ENCODE measurements at places on chromosomes 5 and 9.

DNA sequence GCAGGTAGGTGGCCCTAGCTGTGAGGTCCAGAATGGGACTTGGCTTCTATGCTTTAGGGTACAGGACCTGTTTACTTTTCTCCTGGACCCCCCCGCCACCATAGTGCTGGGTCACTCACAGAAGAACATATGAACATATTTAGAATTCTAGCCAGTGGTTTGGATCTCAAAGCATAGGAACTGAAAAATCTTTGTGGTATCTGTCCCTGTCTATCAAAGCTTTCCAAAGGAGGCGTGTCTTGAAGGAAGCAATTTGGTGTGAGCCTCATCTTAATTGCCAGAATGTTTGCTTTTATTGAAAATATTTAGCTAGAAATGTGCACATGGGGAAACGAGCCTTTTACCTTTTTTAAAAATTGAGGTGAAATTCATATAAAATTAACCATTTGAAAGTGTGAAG, 6.2 kb downstream of the PHF2 start:
- DNase-seq: no peak

- DNase-seq: no peak
Measured at GRCh38 chr5:167525004-167525403, 766.4 kb upstream of the WWC1 start.

DNA sequence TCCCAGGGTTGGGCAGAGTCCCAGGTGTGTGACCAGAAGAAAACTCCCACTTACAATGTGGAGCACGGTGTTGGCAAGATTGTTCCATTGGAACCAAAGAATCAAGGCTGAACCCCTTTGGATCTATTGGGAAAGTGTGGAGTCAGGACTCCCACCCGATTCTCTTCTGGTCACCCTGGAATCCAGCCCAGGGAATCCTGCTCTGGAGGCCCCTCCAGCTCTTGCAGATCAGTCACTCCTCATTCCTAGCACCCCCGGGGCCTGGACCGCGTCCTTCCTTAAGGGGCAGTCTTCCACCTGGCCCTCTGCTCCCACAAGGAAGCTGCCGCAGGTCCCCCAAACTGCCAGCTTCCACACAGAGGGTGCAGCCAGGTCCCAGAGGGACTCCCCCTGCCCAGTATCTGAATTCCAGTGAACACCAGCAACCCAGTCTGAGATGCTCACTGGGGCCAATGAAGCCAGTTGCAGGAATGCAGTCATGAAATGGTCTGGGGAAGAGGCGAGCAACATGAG, 170.1 kb downstream of the GADD45G start:
- no peak for DNase-seq

GRCh38 chr5:172827841-172828240, 6.2 kb upstream of the ERGIC1 start:
- no peak for DNase-seq

GRCh38 chr5:42020788-42021530, 95.9 kb downstream of the FBXO4 start:
- DNase-seq: no peak

- DNase-seq: no peak
Measured at GRCh38 chr9:31030741-31031202, 1353.7 kb upstream of the ACO1 start.

GRCh38 chr5:14655146-14655741, 9.3 kb upstream of the OTULIN start:
- DNase-seq: no peak

DNA sequence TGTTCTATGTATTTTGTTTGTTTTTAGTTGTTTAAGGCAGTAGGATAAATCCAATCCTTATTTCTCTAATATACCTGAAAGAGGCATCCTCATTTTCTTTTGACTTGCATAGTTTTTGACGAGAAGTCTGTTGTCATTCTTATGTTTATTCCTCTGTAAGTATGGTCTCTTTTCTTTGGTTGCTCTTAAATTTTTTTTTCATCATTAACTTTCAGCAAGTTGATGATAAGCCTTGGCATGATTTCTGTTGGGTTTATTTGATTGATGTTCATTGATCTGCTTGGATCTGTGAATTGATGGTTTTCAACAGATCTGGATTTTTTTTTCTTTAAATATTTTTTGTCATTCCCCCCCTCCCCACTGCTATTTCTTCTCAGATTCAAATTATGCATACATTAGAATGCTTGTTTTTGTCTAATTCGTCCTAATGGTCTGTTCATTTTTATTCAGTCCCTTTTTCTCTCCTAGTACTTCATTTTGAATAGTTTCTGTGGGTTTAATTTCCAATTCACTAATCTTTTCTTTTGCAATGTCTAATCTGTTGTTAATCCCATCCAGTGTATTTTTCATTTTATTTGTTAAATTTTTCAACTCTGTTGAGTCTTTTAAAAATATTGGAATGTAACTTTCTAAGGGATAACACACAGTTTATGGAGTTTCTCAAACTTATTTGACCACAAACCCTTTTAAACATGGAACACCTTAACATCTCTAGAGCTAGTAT, 495.9 kb downstream of the CSNK1G3 start:
- no peak for DNase-seq

DNA sequence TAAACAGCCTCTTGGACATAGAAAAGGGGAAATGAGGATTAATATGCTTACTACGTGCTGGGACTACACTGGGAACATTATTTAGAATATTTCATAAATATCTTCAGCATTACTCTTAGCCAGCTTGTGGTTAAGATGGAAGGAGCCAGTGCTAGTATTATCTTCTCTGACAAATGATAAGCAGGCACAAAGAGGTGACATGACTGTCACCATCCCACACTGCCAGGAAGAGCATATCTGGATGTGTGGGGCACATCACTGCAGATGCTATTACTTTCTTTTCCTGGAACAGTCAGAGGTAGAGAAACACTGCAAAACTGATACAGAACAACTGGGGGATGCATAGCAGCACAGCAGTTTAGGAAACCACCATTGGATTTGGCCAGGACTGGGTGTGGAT, 281.0 kb upstream of the TNC start:
- DNase-seq: no peak

GRCh38 chr9:137953683-137954438, 76.3 kb downstream of the CACNA1B start:
- DNase-seq: no peak

GRCh38 chr9:136926154-136926704, 18.3 kb downstream of the FBXW5 start:
- DNase-seq: no peak

DNA sequence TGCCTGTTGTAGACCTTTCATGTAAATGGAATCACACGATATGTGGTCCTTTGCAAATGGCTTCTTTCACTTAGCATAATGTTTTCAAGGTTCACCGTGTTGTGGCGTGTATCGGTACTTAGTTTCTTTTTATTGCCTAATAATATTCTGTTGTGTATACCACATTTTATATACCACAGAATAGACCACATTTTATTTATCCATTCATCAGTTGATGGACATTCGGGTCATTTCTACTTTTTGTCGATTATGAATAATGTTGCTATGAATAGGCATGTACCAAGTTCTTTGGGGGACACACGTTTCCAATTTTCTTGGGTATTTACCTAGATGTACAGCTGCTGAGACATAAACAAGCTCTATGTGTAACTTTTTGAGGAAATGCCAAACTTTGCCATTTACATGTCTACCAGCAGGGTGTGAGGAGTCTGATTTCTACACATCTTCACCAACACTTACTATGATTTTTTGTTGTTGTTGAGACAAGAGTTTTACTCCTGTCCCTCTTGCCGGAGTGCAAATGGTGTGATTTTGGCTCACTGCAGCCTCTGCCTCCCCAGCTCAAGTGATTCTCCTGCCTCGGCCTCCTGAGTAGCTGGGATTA, 144.7 kb downstream of the RGS3 start:
- no peak for DNase-seq

DNA sequence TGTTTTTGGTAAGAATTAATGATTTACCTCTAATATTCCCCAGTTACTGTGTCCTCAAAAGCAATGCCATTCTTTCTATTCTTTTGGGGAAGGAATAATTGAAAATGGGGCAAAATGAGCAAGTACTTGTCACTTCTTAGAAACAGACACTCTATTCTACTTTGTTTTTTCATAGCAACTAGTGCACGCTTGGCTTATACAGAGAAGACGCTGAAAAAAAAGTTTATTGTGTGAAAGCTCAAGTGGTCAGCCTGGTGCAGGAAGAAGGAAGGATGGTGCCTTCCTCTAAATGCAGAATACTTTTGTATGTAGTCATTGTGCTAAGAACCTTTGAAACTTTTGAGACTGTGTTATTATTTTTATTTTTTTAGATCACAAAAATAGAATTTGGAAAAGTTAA, 29.6 kb downstream of the ANKDD1B start:
- no peak for DNase-seq

GRCh38 chr9:136700959-136701667, 11.3 kb upstream of the DIPK1B start:
- DNase-seq: peak; percentile 44

DNA sequence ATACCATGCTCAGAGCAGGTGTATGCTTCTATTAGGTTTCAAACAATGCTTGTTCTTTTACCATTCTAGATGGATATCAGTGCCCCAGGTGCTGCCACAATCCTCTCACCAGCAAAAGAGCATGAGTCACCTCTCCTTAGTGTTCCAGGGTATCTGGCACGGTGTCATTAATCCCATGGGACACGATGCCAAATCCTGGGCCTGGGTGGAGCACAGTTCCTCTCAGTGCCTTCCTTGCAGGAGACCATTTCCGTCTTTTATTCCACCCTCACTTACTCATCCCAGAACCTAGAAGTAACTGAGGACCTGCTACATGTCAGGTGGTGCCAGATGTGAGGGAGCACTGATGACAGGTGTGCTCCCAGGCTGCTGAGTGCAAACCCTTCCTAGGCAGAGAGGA, 1.3 kb upstream of the OR13J1 start:
- no peak for DNase-seq

DNA sequence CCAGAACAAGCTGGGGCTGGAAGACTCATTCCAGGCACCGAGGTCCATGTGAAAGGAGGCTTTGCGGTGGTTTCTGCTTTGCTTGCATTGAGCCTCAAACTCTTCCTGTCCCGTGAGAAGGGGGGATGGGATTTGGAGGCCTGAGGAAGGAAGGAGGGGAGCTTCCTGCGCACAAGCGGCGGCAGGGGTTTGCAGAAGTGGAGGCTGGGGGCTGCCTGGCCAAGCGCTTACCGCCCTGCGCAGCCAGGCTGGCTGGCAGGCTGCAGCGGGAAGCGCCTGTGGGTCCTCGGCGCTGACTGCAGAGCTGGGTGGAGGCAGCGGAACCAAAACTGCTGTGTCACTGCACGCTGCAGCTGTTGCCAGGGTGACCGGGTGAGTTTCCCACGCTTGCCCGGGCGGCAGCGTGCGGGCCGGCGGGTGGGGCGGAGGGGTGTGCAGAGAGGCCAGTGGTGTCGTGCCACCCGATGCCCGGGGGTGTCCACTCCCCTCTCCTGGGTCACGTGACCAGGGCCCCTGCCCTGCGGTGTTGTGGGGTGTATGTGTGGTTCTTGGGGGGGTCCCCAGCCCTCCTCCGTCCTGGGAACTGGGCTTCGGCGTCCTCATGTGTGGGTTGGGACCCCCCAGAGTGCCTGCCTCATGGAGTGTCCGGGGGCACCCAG, 81.0 kb downstream of the RXRA start:
- peak; percentile 94 for DNase-seq

DNA sequence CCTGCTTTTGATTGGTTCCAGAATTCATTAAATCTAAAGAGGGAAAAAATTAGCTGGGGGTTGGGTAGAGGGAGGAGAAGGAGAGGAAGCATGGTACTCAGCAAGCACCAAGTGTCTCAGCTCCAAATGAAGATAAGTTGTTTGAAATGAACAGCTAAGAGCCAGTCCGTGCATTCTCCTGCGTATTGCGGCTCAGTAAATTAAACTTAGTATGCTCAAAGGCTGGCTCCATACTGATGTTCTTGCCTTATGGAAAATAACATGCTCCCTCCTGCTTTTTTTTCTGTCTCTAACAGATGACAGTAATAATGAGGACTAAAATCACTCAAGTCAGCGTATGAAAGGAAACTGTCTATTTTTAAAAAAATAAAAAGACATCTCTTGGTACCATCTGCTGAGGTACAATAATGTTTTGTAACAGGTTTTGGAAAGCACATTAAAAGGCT, 161.0 kb downstream of the SPATA31D1 start:
- DNase-seq: no peak

DNA sequence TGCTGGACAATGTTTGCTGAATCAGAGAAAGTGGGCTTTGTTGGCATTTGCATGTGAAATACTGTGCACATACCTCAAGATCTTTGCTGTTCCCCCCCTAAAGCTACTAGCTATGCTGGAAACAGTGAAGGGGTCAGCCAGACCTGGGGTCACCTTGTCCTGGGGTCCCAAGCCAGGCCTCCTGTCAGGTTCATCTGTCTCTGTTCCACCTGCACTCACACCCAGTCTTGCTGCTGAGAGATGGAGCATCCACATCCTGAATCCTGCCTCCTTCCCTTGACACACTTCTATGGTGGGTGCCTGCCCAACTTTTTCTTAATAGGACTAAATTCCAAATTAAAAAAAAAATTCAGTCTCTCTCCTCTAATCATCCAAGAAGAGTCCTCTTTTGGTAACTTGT, 4.0 kb upstream of the ABL1 start:
- no peak for DNase-seq

DNA sequence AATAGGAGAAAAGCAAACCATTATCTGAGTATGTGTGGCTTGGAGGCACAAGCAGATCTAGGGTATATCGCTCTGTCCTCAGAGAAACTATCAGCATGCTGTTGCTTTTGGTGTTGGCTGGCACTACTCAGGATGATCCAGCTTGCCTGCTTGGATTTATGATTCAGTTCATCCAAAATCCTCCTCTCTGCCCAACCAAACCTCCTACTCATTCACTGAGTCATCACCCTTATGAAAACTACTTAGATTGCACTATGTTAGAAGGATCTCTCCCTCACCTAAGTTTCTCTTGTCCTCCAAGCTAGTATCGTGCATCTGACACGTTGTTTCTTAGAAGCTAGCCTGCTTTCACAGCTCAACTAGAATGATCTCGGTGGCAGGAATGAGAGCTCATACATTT, 14.2 kb upstream of the ZBED3 start:
- DNase-seq: no peak

DNA sequence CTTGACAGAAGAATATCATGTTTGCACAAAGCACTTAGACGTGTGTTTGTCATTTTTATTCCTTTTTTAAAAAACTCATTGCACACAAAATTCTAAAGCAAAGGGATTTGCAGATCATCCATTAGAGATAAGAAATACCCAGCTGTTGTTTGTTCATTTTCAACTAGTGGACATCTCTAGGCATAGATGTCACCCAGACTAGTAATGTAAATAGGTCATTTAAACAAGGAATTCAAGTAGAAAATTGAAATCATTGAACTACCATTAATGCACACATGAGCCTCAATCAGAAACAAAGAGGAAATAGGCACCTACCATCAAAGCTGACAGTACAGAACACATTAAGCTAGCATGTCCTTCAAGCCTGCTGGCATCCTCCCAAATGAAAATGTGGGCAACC, 107.3 kb downstream of the OR2K2 start:
- DNase-seq: no peak

- DNase-seq: no peak
Measured at GRCh38 chr5:143843461-143843860, 31.5 kb downstream of the HMHB1 start.

- DNase-seq: no peak
Measured at GRCh38 chr9:132210472-132211145, 48.8 kb downstream of the NTNG2 start.

- no peak for DNase-seq
Measured at GRCh38 chr5:167785901-167786300, 505.5 kb upstream of the WWC1 start.
